Stimulated activated CD4-positive, alpha-beta T cell treated with anti-CD3 and anti-CD28 coated beads, Interleukin-1b, Interleukin-23, amount 100 ng/mL, for 1 hour (primary cell): ENCODE measurements at places on chromosomes 6 and 20.

GRCh38 chr6:111939902-111940301, 66.7 kb upstream of the FYN start:
- DNase-seq = no peak

- DNase-seq = no peak
Observed at GRCh38 chr6:49543087-49543858, 7.2 kb upstream of the C6orf141 start.

DNA sequence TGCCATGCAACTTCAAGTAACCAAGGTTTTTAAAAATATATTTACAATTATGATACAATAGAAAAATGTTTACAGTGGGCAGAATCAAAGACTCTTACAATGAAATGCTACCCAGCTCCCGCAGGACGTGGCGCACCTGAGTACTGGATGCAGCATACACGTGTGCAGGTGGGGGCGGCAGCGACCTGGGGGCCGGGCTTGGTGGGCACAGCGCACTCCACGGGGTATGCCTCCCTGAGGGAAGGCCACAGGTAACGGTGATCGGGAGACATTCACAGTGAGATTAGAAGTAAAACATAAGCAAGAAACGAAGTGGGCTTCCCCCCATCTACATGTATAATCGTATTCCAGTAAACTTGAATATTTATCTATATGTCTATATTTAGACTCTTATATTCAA, 54.2 kb downstream of the WDR27 start:
- DNase-seq = no peak

DNA sequence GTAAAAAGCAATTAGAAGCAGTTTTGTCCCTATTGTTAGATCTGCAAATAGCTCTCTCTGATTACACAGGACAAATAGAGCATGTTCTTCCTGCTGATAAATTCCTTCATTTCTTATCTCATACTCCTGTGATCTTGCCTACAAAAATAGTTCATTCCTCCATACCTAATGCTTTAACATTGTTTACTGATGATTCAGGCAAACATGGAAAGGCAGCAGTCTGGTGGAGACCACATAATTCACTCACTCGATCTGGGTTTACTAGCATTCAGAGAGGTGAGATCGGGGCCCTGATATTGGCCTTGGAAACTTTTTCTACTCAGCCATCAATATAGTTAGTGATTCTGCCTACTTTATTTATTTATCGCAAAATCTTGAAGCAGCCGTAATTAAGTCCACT, 20.2 kb downstream of the HLA-DPA1 start:
- no peak for DNase-seq

DNA sequence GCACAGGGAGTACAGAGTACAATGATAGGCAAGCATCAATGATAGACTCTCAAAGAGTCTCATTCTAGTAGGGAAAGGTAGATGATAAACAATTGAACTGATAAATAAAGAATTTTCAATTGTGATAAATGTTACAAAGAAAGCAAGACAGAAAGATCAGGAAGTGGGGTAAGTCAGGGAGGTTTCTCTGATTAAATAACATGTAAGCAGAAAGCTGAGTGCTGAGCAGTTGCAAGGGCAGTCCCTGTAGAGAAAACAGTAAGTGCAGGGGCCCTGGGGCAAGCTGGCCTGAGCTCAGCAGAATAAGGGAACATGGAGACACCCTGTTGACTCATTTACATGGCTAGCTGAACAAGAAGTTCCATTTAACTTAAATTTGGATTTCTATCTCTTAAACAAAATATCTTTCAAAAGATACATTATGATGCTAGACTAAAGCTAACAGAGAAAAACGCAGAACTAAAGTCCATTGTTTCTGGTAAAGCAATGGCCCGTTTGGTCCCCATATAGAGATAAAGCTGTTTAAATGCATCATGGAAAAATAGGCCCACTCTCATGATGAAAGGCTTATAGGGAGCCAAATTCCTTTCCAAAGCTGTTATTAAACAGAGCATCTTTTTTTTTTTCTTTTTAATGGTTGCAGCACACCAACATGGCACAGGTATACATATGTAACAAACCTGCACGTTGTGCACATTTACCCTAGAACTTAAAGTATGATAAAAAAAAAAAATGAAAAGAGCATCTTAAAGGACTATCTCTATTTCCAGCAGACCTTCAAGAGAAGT, 5.3 kb upstream of the TNFAIP3 start:
- DNase-seq = no peak

- DNase-seq = no peak
Observed at GRCh38 chr6:38508894-38509293, 130.8 kb downstream of the BTBD9 start.

DNA sequence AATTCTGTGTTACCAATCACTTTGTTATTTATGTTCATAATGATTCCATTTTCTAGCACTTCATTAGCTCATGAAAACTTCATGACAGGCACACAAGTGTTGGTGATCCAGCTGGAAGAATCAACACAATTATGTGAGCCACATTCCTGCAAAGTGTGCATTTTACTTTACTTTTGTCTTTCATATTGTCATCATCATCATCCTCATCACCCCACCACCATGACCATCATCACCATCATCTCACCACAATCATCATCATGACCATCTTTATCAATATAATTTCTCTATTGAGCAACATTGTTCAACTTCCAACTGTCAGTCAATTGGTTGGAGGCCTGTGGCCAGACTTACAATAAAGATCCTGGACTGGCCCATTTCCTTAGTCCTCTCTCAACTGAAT, 159.4 kb upstream of the PRSS16 start:
- no peak for DNase-seq

- DNase-seq = no peak
Observed at GRCh38 chr20:63004607-63005364, 2.0 kb downstream of the BHLHE23 start.

DNA sequence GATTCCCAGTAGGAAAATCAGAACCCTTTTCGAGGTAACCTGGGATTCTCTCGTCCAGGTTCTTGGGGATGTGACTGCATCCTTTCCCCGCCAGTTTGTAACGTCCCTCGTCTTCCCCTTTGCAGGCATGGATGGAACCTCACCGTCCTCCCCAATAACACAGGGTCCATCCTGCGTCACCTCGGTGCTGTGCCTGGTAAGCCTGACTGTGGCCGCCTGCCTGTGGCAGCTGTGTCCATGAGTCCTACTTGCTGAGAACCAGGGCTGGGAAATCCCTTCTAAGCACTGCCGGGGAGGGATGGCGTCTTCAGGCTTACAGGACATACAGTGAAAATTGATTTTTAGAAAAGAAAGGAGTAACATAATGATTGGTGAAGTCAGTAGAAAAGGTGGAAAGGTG, 155.6 kb downstream of the DTNBP1 start:
- no peak for DNase-seq

GRCh38 chr20:4729265-4729664, 7.6 kb downstream of the PRND start:
- DNase-seq = no peak

- no peak for DNase-seq
Observed at GRCh38 chr6:3693831-3694230, 57.7 kb downstream of the PXDC1 start.

GRCh38 chr6:43149265-43149664, 21.8 kb upstream of the SRF start:
- no peak for DNase-seq

DNA sequence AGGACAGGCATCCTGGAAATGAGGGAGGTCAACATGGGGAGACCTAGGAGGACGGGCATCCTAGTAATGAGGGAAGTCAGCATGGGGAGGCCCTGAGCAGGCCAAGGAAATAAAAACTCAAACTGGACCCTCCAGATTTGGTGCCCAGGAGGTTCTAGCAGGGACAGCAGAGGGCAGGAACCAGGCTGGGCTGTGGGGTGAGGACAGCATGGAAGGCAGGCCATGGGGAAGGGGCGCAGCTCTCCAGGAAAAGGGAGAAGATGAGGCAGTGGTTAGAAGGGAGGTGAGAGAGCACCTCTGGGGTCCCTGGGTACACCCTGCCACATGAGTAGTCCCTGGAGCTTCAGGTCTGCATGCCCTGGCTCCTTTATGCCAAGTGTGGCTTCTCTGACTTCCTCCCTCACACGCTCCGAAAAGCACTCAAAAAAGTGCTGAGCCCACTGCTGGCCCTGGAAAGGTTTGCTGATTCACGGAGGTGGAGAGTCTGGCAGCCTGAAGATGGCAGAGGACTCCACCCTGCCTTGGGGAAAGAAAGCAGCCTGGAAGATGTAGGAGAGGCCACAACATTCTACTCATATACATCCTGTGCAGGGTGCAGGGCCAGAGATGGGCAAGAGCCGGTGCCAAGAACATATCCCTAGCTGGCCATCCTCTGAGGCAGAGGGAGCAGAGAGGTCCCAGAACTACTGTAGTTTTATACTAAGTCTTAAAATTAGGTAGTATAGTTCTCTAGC, 154.9 kb downstream of the MRPL14 start:
- no peak for DNase-seq

- DNase-seq = no peak
Observed at GRCh38 chr6:157754351-157754750, 68.7 kb upstream of the SNX9 start.

GRCh38 chr6:135522965-135523692, 25.6 kb upstream of the AHI1 start:
- no peak for DNase-seq

DNA sequence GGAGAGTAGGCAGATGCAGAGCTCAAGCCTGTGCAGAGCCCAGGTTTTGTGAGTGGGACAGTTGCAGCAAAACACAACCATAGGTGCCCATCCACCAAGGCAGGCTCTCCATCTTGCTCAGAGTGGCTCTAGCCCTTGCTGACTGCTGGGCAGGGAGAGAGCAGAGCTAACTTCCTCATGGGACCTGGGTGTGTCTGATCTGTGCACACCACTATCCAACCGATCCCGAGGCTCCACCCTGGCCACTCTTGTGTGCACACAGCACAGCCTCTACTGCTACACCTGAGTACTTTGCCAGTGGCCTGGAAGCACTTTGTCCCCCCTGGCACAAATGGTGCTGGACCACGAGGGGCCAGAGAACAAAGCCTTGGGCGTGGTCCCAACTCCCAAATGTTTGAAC, 7.9 kb upstream of the DEFB125 start:
- DNase-seq = no peak

GRCh38 chr20:4637081-4637797, 84.5 kb upstream of the PRND start:
- no peak for DNase-seq

DNA sequence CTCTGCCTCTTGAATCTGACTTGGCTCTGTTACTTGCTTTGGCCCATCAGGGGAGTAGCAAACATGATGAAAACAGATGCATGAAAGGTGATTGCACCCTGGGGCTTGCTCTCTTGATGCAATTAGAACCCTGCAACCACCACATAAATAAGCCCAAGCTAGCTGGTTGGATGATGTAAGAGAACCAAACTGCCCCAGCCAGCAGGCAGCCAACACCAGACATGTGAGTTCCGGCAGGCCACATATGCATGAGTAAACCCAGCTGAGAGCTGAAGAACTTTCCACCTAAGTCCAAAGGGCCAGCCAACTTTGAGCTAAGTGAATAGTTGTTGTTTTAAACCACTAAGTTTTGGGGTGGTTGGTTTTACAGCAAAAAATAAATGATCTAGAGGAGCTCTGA, 268.4 kb downstream of the FARS2 start:
- no peak for DNase-seq

DNA sequence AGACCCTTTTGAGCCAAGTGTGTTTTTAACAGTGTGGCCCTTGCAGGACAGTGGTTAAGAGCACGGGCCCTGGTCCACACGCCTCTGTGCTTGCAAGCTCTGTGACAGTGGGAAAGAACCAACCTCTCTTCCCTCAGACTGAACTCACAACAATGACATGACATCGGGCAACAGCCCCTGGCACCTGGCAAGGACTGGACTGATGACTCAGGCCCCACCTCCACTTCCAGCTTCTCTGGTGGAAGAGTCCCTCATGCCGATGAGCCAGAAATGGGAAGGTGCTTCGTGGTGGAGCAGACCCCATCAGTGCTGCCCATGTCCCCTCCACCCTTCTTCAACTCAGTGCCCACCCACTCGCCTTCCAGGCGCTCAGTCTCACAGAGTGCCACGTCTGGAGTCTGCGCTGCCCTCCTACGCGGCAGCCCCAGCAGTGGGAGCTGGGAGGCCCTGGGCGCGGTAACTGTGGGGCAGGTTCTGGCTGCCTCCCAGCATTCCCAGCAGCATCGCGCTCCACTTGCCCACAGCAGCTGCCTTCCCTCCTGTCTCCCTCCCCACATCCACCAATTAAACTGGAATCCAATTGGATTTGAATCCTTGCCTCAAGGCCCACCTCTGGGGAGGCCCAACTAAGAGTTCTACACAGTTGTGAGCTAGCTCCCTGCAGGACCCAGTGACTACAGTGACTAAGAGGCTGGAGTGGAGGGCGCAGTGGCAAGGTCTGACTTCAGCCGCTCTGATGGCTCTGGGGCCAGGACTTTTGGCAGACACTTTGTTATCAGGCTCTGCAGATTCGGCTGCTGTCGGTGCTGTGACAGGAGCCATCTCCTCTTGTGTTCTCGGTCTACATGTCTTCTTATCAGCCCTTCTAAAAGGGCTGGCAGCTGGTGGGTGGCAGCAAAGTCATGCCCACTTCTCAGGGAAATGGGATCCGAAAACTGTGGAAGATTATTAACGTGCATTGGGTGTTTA, 156.8 kb upstream of the MLN start:
- no peak for DNase-seq

GRCh38 chr6:126376682-126377081, 36.8 kb downstream of the CENPW start:
- DNase-seq = no peak

GRCh38 chr6:141878686-141879085, 254.0 kb upstream of the GJE1 start:
- no peak for DNase-seq

GRCh38 chr20:24873025-24873620, 75.9 kb upstream of the CST7 start:
- no peak for DNase-seq

DNA sequence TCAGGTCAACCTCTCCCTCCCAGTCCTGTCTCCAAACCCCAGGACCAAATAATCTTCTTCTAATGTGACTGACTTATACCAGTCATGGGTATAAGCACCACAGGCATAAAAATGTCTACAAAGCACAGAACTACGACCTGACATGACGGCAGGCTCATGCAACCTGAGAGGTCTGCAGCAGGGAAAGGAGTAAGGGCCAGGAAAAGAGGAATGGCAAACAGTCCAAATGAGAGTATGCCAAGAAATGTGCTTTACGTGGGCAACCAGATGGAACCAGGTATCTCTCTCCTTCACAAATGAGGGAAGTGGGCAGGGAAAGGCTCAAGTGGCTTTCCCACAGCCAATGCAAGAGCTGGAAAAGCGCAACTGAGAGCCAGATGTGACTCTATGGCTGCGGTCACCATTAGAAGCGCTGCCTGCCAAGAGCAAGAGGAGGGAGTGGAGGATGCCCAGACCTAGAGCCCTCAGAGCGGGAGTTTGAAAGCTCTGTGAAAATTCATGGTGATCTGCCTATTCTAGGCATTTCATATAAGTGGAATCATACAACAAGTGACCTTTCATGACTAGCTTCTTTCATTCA, 6.0 kb downstream of the APMAP start:
- DNase-seq = no peak
